ENCODE measurements at places on chromosomes 7 and 10.

GRCh38 chr10:56599201-56599600 lies 238.1 kb upstream of the ZWINT start:
- no peak for DNase-seq

DNA sequence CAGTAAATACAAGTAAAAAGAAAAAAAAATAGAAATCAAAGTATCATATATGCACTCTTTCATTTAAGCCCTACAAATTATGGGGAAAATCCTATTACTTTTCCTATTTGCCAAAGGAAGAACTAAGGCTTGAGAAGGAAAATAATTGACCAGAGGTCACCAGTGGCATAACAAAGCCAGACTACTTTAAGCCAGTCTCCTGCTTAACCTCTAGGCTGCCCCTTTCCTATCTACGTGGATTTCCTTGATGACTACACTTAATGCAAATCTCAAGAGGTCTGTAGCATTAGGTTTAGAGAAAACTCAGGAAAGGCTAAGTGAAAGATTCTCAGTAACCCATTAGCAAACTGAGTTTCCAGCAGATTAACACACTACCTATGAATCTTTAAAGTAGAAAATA lies 49.8 kb downstream of the TPK1 start:
- no peak for DNase-seq

- no peak for DNase-seq
These were observed 35.5 kb downstream of the IKZF1 start for GRCh38 chr7:50339990-50340500.

DNA sequence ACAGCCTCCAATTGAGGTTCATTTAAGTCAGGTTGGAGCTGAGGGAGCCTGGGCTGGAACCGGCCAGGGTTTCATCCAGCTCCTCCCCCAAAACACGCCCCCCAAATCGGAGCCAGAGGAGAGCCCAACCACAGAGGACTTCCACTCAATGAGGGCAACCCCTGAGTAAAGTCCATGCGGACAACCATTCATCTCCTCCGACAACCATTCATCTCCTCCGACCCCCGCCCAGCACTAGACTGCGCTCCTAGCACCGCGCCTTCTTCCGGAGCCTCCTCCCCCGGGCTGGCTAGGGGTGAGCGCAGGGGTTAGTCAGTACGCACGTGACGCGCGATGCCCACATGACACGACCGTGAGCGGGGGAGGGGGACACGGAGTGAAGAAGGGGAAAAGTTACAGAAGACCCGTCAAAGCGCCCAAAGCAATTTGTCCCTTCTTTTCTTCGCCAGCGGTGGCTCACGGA lies 1.4 kb downstream of the MAGI2 start:
- no peak for DNase-seq

- no peak for DNase-seq
These were observed 116.7 kb downstream of the FOXP2 start for GRCh38 chr7:114531326-114531725.

GRCh38 chr10:129467359-129468064 lies 471 bp downstream of the MGMT start:
- DNase-seq, result no peak

GRCh38 chr10:69655868-69656555 lies 26.0 kb downstream of the FAM241B start:
- DNase-seq, result no peak

DNA sequence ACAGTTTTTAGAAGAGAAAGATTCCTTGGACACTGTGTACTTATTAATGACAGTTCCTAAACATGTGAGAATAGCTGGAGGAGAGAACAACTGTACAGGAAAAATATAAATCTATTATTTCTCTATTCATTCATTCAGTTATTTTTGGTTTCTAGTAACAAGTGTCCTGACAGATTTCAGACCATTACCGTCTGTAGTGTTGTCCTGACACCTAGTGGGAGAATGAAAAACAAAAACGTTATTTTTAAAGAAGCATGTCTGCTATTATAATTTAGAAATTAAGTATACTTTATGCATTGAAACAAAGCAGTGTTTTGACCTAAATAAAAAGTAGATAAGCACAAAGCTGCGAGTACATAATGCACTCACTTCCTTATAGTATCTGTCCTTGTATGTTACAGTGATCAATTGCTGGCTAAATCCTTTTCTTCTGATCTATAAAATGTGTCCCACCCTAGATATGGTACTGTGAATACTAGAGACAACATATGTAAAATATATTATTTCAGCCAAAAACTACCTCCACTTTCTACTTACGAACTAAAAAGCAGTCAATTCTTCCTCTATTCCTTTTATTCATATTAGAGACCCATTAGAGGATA lies 575.6 kb downstream of the ARL4A start:
- DNase-seq, result no peak

DNA sequence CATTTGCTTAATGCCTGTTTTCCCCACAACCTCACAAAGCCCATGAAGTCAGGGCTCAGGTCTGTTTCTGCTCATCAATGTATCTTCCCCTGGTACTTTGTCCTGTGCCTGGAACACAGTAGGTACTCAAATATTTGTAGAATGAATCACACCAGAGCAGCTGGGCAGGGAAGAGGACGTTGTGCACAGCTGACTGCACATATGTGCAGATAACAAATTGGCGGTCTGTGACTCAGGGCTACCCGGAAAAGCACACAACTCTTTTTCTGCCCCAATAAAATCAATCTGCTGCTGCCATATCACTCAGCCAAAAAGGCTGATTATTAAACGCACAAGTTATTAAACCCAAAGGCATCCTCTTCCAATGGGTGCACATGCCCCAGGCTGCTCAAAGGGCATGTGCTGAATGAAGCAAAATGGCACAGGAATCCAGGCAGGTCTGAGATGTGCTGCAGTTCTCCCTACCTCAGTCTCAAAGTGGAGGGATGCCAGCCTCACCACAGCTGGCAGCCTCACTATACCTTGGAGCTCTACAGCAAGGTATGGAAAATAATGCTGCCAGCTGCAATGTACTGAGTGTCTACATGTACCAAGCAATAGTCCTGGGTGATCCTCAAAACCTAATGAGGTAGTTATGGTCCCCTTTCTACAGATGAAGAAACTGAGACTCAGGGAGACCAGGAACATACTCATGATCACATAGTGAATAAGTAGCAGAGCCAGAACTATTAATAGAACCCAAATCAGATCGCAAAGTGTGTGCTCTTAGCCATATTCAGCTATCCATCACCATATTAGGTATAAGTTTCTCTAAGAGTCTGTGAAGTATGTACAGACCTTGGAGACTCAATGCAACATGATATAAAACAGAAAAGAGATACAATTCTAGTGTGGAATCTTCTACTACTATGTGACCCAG lies 43.4 kb downstream of the SORBS1 start:
- DNase-seq, result no peak

- DNase-seq, result no peak
These were observed 146.9 kb downstream of the TPST1 start for GRCh38 chr7:66352071-66352470.

- DNase-seq, result no peak
These were observed 9.1 kb downstream of the SDHAF3 start for GRCh38 chr7:97126483-97127171.

GRCh38 chr7:9488555-9488954 lies 1055.1 kb downstream of the NXPH1 start:
- DNase-seq, result no peak

DNA sequence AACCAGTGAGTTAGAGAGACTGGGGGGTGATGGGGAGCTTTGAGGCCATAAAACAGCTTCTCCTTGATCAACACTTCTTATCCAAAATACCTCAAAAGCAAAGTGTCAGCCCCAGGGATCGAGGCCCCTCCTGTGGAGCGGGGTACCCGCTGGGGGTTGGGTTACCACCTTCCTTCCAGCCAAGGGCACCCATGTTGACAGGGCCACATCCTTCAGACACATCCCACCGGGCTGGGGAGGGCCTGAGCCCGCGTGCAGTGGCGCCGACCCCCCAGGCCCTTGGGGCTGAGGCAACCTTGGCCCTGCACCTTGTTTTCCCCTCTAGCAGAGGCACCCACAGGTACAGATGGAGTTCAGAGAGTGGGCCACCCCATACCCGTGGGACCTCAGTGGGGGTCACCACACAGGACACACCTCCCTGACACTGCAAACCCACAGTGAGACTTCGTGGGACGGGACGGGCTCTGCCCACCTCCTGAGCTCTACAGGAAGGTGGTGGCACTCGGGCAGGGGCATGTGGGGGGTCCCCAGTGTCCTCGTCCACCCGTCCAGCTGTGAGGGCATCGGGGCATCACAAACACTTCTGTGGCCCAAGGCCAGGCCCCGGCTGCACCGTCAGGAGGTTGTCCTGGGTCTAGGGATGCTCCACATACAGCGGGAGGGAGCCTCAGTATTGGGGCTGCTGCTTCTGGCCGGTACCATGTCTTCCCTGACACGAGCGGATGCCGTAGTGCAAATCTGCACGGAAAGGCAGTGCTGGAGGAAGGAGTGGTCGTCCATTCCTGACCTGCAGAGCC lies 10.7 kb downstream of the DPYSL4 start:
- no peak for DNase-seq

DNA sequence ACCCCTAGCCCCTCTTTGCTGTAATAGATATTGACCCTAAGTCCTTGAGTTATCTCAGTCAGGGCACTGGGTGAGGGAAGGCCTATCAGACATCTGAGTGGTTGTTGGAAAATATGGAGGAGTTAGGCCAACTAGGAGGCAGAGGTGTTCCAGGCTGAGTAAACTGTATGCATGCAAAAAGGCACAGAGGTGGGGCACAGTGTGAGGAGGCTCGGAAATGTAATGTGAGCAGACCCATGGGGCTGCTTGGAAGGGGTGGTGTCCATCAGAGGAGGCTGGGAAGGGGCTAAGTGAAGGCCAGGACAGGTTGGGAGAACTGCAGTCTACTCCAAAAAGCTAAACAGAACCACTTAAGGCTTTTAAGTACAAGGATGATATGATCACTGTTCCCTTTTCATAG lies 323.2 kb upstream of the BMPER start:
- no peak for DNase-seq

GRCh38 chr10:33833566-33833965 lies 499.1 kb upstream of the NRP1 start:
- no peak for DNase-seq

GRCh38 chr10:88226891-88227290 lies 356.2 kb downstream of the RNLS start:
- DNase-seq, result no peak

GRCh38 chr10:133420579-133420978 lies 3.8 kb downstream of the SPRN start:
- no peak for DNase-seq
